ENCODE measurements at places on chromosomes 3 and 15.

GRCh38 chr3:76474632-76475031 lies 565.3 kb upstream of the ROBO2 start:
- no peak for DNase-seq

DNA sequence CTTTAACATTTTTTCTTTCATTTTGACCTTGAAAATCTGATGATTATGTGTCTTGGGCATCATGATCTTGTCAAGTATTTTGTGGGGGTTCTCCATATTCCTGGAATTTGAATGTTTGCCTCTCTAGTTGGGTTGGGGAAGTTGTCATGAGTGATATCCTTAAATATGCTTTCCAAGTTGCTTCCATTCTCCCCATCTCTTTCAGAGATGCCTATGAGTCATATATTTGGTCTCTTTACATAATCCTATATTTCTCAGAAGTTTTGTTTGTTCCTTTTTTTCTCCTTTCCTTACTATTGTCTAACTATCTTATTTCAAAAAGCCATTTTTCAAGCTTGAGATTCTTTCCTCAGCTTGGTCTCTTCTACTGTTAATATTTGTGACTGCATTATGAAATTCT lies 69.0 kb upstream of the CCDC80 start:
- DNase-seq: no peak

GRCh38 chr3:4493014-4493940 lies at the start of gene ITPR1:
ITPR1 (plus strand) TSS chr3:4493348; CDS start chr3:4516492, 23,144 bp downstream.
- peak; percentile 99 for DNase-seq

DNA sequence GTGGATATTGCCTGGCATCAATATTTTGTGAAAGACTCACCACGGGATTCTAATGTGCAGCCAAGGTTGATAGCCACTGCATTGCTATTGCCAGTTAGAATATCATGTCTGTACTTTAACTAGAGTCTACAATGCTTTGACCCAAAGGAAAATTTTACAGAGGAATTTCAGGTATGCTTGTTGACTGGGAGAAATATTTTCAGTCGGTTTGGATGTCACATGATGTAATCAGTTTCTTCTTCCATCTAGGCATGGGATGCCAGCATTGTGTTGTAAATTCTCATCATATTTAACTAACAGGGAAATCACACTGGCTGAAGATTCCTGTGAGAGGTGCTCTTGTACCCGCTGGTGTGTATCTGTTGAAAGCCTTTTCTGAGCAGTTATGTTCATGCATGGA lies 508.9 kb upstream of the ADAMTS9 start:
- DNase-seq: no peak

DNA sequence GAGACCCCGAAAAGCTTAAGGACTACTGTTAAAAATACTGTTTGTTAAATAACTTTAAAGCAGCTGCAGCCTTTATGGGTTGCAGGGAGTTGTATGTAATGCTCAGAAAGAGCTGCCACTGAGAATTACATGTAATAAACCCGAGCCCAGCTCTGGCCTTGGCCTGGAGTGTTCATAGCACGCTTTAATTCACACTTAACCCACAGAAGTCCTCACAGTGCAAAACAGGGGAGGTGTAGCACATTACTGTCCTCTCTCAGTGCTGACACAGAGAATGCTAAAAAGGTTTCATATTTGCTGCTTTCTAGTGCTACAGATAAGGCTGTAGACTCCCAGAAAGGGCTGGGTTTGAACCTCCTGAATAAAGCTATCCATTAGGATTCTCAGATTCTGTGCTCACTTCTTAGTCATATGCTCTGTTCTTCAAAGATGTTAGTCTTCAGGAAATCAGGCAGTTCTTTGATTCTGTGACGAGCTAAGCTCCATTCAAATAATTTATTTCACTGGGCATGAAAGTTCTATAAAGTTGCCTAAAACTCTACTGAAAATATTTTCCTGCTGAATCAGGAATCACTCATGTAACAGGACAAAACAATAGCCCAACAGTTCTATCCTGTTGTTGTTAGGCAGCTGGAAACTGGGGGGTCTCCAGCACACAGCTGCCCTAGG lies 108.0 kb downstream of the SENP2 start:
- DNase-seq: no peak

- no peak for DNase-seq
Measured at GRCh38 chr3:34219556-34219955, 421.1 kb downstream of the PDCD6IP start.

DNA sequence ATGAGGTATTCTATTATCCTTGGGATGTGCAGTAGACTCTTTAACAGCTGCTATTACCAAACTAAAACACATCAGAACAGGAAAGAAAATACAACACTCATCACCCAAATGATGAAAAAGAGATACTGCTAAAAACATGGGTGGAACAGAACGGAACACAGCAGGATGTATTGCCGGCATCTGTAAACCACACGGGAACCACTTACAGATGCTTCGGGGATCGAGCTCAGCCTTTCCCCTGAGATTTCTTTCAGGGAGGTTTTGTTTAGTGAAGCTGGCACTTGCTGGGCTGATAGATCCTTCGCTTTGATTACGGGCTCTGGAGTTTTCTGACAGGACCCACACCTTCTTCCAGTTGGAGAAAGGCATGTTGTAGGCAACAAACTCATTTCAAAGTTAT lies 182.3 kb upstream of the FAM3D start:
- DNase-seq: no peak

- peak; percentile 30 for DNase-seq
Measured at GRCh38 chr3:46957092-46957820, 19.3 kb downstream of the CCDC12 start.

GRCh38 chr3:49840388-49840787 lies 16.0 kb downstream of the TRAIP start:
- no peak for DNase-seq

DNA sequence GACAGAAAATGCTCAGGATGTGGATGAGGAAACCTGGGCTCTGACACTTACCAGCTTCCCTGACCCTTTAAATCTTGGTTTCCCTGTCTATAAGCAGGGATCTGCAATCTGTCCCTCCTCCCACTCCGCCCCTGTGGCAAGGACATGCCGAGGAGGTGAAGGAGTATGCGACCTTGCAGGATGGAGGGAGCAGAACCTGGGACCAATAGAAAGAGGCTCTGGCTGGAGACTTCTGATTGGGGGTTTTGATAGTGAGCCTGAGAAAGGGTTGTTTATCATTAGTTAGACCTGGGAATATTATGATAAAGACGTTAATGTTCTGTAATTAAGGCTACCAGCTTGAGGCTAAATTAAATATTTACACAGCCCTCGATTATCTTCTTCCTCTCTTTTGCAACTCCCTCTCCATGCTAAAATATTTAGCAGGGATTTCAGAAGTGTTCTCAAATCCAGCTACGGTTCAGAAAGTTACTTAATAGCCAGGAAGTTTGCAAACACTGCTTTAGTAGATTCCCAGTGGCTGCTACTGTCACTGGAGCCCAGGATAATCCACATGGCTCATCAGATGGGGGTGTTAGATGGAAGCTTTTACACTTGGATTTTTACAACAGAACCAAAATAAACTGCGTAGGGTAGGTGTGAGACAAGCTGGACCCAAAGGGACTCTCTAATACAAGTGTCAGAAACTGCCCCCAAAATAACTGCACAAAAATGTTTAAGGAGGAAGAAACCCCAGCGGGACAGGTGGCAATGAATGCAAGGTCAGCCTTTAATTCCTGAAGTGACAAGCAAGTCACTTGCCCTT lies 9.2 kb upstream of the PAQR5 start:
- peak; percentile 19 for DNase-seq

GRCh38 chr3:159948429-159949144 lies 40.0 kb upstream of the IL12A start:
- DNase-seq: no peak

DNA sequence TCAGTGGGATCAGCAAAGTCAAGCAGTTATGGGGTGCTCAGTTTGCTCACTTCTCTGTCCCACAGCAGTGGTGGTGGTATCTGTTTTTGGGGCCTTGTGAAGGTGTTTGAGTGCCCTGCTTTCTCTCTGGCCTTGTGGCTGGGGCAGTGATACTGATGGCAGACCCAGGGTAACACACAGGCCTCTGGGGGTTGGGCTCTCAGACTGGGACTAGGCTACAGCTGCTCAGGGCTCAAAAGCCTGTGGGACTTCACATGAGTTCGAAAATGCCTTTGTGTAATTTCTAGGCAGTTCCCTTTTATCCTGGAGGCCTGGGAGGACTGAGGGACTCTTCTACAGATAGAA lies 75.3 kb downstream of the STXBP5L start:
- DNase-seq: no peak

GRCh38 chr3:132536442-132537153 lies 60.5 kb upstream of the ACKR4 start:
- no peak for DNase-seq

DNA sequence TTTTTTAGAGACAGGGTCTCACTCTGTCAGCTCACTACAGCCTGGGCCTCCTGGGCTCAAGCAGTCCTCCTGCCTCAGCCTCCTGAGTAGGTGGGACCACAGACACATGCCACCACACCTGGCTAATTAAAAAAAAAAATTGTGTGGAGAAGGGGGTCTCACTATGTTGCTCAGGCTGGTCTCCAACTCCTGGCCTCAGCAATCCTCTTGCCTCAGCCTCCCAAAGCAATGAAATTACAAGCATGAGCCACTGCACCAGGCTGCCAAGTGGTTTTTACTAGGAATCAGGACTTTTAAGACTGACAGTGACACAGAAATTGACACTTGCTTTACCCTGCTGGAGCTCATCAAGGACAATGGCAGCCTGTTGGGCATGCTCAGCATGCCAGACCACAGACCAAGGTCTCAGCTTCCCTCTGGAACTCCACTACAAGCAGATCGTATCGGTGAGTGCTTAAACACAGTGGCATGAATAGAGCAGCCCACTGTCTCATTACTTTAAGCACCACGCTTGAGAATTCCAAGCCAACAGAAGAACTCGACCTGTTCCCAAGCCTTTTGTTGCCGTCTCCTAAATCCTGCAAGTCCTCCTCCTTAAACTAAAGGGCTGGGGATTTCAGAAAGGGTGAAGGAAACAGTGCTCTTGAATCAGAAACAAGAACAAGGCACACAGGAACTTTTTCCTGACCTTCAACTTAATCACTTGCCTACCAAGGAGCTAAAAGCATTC lies 41.4 kb downstream of the EOMES start:
- DNase-seq: no peak

DNA sequence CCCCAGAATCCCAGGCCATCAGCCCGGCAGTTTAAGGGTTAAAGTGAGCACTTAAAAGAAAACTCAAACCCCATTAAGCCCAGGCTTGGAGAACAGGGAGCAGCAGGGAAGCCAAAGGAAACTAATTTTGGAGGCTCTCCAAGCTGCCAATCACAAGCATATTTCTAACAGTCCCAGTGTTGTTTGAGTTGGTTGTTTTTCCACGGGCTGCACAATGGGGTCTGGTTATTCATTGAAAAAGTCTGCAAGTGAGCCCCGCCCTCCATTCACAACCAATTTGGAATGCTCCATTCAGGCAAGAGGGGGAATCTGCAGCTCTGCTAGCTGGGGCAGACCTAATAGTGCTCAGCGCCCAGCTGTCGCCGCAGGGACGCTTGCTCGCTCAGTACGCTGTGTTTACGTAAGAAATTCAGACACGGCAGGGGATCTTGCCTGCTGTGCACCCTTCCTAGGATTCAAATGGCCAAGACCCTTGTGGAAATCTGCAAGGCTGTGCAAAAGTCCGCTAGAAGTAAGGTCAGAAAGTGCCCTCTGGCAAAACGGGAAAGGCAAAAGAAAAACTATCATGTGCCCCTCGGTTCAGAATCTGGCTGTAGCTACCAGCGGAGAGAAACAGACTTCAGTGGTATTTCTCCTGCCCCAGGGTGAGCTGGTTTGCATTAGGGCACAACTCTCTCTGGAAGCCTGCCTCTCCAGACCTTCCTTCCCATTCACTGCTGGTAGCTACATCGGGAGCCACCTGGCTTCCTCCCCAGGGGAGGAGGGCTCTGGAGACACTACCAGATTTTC lies 11.0 kb downstream of the ETV5 start:
- peak; percentile 75 for DNase-seq

DNA sequence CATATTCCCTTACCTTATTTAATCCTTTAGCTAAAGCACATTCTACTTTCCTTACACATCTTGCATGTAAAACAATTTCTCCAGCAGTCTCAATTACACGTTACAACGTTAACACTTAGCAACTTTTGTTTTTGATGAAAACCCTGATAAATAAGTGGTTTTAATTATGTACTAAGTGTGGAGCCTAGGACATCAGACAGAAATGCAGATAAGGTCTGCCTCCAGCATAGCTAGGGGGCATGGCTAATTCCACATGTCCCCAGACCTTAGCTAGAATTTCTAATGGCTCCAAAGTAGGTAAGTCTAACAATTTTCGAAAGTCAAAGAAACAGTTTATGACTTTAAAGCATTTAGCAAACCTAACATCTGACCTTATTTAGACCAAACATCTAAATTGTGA lies 77.4 kb upstream of the TERB2 start:
- no peak for DNase-seq

GRCh38 chr15:50803479-50804180 lies 38.1 kb upstream of the SPPL2A start:
- DNase-seq: no peak

DNA sequence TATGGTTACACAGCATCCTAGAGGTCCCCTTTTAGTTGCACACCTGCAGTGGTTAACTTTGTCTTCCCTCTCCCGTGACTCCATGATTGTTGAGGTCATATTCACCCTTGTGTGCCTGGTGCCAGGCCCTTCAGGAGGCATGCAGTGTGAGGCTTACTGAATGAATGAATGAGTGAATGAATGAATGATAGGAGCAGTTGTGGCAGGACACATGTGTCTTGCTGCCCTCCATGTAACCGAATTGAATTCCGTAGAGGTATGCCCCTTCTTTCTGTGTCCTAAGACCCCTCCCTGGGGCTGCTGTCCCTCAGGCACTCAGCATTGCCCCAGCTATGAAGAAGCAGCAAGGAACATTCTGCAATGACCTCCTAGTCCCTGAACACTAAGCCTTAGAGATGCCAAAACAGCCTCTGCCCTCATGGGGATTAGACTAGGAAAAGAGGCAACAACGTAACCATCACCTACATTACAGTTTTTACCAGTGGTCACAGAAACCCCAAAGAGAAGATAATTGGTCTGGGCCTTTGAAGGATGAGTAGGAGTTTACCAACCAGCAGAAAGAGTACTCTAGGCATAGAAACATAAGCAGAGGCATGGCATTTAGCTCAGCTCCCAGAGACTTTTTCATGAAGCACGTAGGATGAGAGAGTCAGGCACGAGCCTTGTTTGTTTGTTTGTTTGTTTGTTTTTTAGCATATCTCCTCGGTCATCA lies 22.5 kb upstream of the CPNE9 start:
- no peak for DNase-seq

- no peak for DNase-seq
Measured at GRCh38 chr15:73240866-73241499, 127.8 kb downstream of the HCN4 start.

- DNase-seq: no peak
Measured at GRCh38 chr15:29636921-29637320, 185.3 kb downstream of the TJP1 start.

- no peak for DNase-seq
Measured at GRCh38 chr3:30501526-30501925, 104.9 kb upstream of the TGFBR2 start.

- DNase-seq: no peak
Measured at GRCh38 chr3:69379661-69380060, 6.2 kb downstream of the FRMD4B start.

- DNase-seq: no peak
Measured at GRCh38 chr3:195197765-195198425, 73.1 kb downstream of the XXYLT1 start.
